Lung microvascular endothelial cell (primary cell): ENCODE measurements at places on chromosomes 3 and 15.

DNA sequence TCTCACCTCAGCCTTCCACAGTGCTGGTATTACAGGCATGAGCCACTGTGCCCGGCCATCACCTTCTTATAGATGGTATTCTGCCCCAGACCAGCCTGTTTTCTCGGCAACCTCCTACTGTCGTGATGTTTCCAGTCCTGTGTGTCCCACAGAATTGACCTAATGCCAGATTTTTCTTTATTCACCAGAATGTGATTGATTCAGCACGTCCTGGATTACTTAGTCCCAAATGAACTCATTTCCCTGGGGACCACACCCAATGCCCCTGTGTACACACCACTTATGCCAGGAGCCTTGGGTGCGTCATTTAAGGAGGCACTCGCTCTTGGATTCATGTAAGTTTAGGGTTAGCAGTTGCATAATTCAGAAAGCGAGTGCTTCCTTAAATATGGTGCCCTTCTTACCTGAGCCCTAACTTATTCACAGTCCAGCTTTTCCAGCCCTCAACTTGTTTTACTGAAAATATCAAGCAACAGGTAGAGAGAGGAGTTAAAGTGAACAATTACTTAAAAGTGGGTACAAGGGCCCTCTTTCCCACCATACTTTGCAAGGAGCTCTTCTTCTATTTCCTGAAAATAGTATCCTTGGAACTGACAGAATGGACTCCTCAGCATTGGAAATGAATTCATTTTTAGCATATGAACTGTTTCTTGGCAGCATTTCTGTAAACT is 64.6 kb upstream of the UBE2E1 start:
- peak; percentile 85 for DNase-seq

- DNase-seq, result no peak
Observed at GRCh38 chr15:25742776-25743547, 120.2 kb downstream of the ATP10A start.

- no peak for DNase-seq
Observed at GRCh38 chr3:29576675-29577074, 295.8 kb downstream of the RBMS3 start.

DNA sequence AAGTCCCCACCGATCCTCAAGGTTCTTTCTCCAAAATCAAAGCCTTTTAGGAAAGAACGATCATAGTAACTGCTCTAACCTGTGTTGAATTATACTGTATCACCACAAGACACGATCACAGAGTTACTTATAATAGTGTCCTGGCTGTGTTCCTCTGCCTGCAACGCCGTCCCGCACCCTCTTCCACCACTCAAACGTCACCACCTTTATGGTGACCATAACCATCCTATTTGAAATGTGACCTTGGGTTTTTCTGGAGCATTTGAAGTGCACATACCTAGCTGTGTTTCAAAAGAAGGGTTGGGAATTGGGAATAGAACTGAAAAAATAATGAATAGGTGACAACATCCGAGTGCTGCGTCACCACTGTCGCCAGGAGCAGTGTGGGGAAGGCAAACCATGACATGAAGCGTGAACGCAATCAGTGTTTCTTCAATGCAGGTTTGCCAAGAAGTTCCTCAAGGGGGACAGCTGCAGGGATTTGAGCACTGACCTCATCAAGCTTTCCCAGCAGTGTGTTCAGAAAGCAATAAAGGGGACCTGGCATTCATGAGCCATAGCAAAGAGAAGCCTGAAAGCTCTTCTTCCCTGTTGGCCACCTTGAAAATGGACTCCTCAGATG is 769 bp upstream of the SELENOS start:
- no peak for DNase-seq
